Activated CD4-positive, alpha-beta T cell treated with anti-CD3 and anti-CD28 coated beads for 36 hours (primary cell): ENCODE measurements at places on chromosomes 5 and 9. TPM values are rescaled to one million over a fixed set of nuclear protein-coding genes. Genes with fewer than 3 reads are reported as not detected.

Gene TTLL11
- total RNA-seq: 1.8 TPM

Gene RNF20
- total RNA-seq: 46.4 TPM

Gene PCDHB4
- not detected for total RNA-seq

Gene TRPM3
- not detected for total RNA-seq

Gene SPATA31C1
- not detected for total RNA-seq

Gene PPP2R2B
- total RNA-seq: 0.85 TPM

Gene TAS2R1
- total RNA-seq: not detected

Gene STK32A
- total RNA-seq: not detected

Gene GLRA1
- total RNA-seq: not detected

Gene GDNF
- not detected for total RNA-seq

Gene ZNF79
- total RNA-seq: 7.6 TPM

Gene DCTN4
- total RNA-seq: 31.7 TPM

Gene FCN2
- not detected for total RNA-seq

Gene PCDHGA3
- total RNA-seq: not detected

Gene KIF24
- 7.7 TPM for total RNA-seq

Gene ANKRD31
- 0.66 TPM for total RNA-seq

Gene LCN10
- total RNA-seq: 1.2 TPM

Gene C9orf153
- total RNA-seq: 0.46 TPM

Gene GPR107
- 19.7 TPM for total RNA-seq

Gene SPATA31E1
- total RNA-seq: not detected

Gene ANKRD34B
- total RNA-seq: not detected

Gene VDAC1
- total RNA-seq: 482 TPM

Gene TEX48
- total RNA-seq: 0.75 TPM

Gene FOCAD
- 34.3 TPM for total RNA-seq

Gene SHOC1
- not detected for total RNA-seq

Gene NAIP
- total RNA-seq: 0.91 TPM

Gene PCDHB16
- not detected for total RNA-seq

Gene LHX3
- not detected for total RNA-seq

Gene AFAP1L1
- total RNA-seq: 0.55 TPM

Gene CMBL
- 0.66 TPM for total RNA-seq

Gene PCYOX1L
- total RNA-seq: 17.5 TPM

Gene LCN1
- total RNA-seq: not detected

Gene SV2C
- total RNA-seq: 0.02 TPM

Gene PCDHGC5
- not detected for total RNA-seq

Gene USP20
- 37.6 TPM for total RNA-seq

Gene TPPP
- 0.21 TPM for total RNA-seq

Gene MARCOL
- not detected for total RNA-seq

Gene GHR
- total RNA-seq: not detected

Gene PCDHA11
- total RNA-seq: not detected

Gene GNAQ
- total RNA-seq: 24.7 TPM

Gene AHRR
- 20.5 TPM for total RNA-seq

Gene CDX1
- not detected for total RNA-seq

Gene RANBP6
- 18.2 TPM for total RNA-seq

Gene CDC25C
- 19.0 TPM for total RNA-seq

Gene UGT3A2
- total RNA-seq: not detected

Gene CAVIN4
- total RNA-seq: 0.18 TPM

Gene WDR38
- total RNA-seq: not detected

Gene IFNB1
- 1.4 TPM for total RNA-seq

Gene IFNA21
- not detected for total RNA-seq

Gene PRDM9
- total RNA-seq: not detected

Gene TMC1
- not detected for total RNA-seq

Gene PCDHA5
- total RNA-seq: not detected

Gene PCDHGA8
- total RNA-seq: not detected

Gene INSYN2B
- total RNA-seq: not detected
